ENCODE measurements at places on chromosomes 6 and 20. TPM values are rescaled to one million over a fixed set of nuclear protein-coding genes. Genes with fewer than 3 reads are reported as not detected.

C20orf96 gene
- 2.0 TPM for total RNA-seq

PACRG gene
- 0.76 TPM for total RNA-seq

- no peak for ATAC-seq
Observed at GRCh38 chr6:100101644-100102043, 107.6 kb upstream of the MCHR2 start.

GRCh38 chr20:33875534-33876026 lies 64.4 kb downstream of the CHMP4B start:
- no peak for ATAC-seq

GRCh38 chr6:37724530-37725220 lies 27.0 kb upstream of the MDGA1 start:
- no peak for ATAC-seq

GRCh38 chr6:21666853-21667681 lies 73.5 kb downstream of the SOX4 start:
- ATAC-seq: no peak

DNA sequence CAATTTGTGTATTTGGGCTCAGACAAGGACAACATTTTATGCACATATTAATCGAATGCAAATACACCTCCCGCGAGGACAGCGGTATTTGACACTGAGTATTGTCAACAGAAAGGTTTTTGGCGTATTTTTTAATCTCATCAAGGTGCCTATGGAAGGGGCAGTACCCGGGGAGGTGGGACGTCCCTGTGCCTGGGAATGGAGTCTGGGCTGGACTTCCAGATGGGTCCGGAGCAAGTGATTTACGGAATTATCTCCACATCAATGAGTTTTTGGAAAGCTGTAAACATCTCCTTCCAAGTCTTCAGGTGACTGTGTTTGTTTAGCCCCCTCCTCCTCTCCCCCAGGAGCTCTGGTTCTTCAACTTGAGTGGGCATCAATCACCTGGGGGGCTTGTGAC lies 39.8 kb downstream of the PRR18 start:
- no peak for ATAC-seq

DNA sequence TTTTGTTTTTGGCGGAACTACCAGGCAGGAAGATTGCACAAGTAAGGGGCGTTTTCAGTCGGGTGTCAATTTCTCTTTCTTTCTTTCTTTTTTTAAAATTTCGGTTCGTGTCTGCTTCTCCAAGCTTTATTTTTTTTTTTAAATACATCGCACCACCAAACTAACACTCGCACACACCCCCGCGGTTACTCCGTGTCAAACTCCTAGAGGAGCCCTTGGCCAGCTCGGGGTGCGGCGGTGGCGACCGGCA lies 338 bp downstream of the UTRN start:
- no peak for ATAC-seq
